WERI-Rb-1 (cell line): ENCODE measurements at places on chromosomes 16 and 17.

DNA sequence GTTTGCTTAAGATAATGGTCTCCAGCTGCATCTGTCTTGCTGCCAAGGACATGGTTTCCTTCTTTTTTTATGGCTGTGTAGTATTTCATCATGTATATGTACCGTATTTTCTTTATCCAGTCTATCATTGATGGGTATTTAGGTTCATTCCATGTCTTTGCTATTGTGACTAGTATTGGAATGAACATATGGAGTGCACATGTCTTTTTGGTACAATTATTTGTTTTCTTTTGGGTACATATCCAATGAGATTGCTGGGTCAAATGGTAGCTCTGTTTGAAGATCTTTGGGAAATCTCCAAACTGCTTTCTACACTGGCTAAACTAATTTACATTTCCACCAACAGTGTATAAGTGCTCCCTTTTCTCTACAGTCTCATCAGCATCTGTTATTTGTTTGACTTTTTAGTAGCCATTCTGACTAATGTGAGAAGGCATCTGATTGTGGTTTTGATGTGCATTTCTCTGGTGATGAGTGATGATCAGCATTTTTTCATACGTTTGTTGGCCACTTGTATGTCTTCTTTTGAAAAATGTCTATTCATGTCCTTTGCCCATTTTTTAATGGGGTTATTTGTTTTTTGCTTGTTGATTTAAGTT lies 66.2 kb downstream of the TNFRSF13B start:
- no peak for DNase-seq

GRCh38 chr17:42804918-42805367 lies 6.3 kb downstream of the CNTD1 start:
- no peak for DNase-seq

- DNase-seq = no peak
These were observed 72.6 kb downstream of the BANP start for GRCh38 chr16:88023786-88024185.

- DNase-seq = no peak
These were observed 7.1 kb upstream of the NFATC3 start for GRCh38 chr16:68077866-68078700.
